ENCODE measurements at places on chromosomes 3 and 15.

GRCh38 chr3:192645437-192645836 is 81.9 kb downstream of the FGF12 start:
- no peak for DNase-seq

DNA sequence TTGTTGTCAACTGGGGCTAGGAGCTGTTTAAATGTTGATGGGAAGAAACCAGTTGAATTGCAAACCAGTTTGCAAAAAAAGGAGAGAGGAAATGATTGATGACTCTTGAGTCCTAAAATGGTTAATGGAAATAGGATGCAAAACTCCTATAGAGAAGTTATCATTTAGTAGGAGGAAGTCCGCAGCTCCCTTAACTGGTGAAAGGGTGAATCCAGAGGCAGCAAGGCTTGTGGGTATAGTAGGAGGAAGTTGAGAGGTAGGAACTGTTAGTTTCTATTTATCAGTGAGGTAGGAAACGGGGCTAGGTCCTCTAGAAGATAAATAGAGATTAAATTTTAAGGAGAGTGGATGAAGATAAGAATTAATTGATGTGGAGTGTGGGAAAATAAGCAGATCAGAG is 15.4 kb downstream of the IREB2 start:
- no peak for DNase-seq

GRCh38 chr3:8301977-8302735 is 199.5 kb upstream of the LMCD1 start:
- peak; percentile 32 for DNase-seq

DNA sequence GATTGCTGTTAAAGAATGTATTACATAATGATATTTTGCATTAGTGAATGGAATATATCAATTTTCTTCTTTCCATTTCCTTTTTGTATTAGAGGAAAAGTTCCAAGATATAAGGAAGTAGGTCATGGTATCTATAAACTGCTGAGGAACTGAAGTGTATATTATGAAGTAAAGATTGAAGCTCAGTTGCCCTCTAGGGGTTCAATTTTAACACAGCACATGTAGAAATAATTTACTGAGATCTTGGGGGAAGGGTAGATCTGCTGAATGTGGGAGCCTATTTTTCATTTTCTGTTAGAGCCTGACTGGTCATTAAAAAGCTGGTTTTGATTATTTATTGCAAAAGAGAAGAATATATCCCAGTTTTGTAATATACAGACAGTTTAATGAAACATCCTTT is 45.2 kb downstream of the CMC1 start:
- DNase-seq, result peak; percentile 14

- DNase-seq, result no peak
Observed at GRCh38 chr3:128907706-128908445, 28.5 kb downstream of the ACAD9 start.
